Upper lobe of right lung (tissue), 1 donor: ENCODE measurements at places on chromosomes 4 and X. TPM values are rescaled to one million over a fixed set of nuclear protein-coding genes. Genes with fewer than 3 reads are reported as not detected.

GRCh38 chr4:101014417-101014816, 332.9 kb downstream of the PPP3CA start:
- no peak for DNase-seq
- H3K4me1 ChIP-seq: no peaks in the 10 kb centered on the region
- no peaks in the 10 kb centered on the region for H3K36me3 ChIP-seq
- H3K27ac ChIP-seq: no peak overlapping the region

- no peak overlapping the region for H3K27ac ChIP-seq
- H3K27me3 ChIP-seq: no peaks in the 10 kb centered on the region
- no peaks in the 10 kb centered on the region for H3K4me1 ChIP-seq
- H3K36me3 ChIP-seq: no peaks in the 10 kb centered on the region
- no peak for DNase-seq
- no peak overlapping the region for H3K4me3 ChIP-seq
These were observed 428.9 kb upstream of the GNPDA2 start for GRCh38 chr4:45155081-45155777.

DNA sequence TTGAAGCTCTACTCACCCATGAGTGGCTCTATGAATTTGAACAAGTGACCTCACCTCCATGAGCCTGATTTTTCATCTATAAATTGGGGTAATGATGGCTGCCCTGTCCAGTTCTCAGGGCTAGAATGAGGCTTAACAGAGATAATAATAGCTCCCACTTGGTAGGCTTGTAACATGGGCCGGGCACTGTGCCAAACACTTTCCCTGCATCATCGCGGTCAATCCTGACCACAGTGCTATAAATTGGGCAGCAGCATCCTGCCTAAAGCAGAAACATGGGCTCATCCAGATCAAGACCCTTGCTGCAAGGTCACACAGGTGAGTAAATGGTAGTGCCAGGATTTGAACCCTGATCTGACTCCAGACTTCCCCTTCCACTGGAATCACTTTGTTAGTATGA, 12.8 kb downstream of the APLN start:
- DNase-seq: no peak
- H3K36me3 ChIP-seq: no peaks in the 10 kb centered on the region
- H3K27me3 ChIP-seq: no peaks in the 10 kb centered on the region
- no peak overlapping the region for H3K4me3 ChIP-seq
- no peak overlapping the region for H3K27ac ChIP-seq
- no peaks in the 10 kb centered on the region for H3K4me1 ChIP-seq

DNA sequence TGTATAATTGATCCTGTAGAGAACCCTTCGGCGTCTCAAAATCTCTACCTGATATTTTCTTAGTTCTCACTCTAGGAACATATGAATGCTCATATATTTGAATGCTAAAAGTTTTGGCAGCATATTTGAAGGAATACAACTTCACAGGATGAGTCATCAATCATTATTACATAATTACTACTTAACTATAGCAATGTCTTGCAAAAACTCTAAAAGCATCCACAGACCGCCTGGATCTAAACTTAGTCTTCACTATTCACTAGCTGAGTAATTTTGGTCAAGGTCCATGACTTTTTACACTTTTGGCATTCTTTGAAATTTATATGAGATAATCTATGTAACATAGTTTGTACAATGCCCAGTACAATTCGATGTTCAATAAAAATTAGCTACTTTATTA, 194.7 kb downstream of the DTHD1 start:
- no peaks in the 10 kb centered on the region for H3K36me3 ChIP-seq
- H3K27me3 ChIP-seq: no peaks in the 10 kb centered on the region
- no peak overlapping the region for H3K27ac ChIP-seq
- no peaks in the 10 kb centered on the region for H3K4me1 ChIP-seq

DNA sequence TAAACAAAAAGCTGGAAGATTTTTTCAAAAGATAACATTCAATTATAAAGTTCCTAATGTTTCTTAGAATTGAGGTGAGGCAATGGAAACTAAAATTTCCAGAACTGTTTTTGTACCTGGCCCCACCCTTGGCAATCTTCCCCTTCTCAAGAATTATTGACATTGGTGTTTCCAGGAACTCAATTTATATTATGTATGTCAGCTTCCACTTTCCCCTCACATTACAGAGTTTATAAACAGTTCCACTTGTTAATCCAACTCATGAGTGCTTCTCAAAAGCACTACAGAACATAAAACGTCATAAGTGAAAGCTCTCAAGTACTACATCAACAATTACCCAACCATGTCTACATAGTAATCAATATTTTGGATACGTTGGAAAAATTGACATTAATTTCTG, 107.4 kb downstream of the FAM13A start:
- no peaks in the 10 kb centered on the region for H3K4me1 ChIP-seq
- DNase-seq: no peak
- no peaks in the 10 kb centered on the region for H3K27me3 ChIP-seq
- no peaks in the 10 kb centered on the region for H3K36me3 ChIP-seq

DNA sequence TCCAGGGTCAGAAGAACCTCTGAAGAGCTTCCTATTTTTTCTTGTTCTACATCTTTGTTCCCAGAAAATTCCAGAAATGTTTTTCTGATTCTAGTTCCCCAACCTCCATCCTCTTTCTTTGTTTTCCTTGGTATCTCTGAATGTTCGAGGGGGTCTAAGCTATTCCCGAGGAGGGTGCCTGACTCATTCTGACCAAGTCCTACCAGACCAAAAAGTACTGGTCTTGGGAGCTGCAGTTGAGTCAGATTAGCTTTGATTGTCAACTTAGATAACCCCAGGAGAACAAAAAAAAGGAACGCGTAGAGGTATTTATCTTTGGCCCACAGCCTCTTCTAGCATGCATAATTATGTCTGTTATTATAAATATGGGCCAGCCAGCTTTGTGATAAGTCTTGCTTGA, 12.1 kb upstream of the TENM3 start:
- no peaks in the 10 kb centered on the region for H3K27me3 ChIP-seq
- no peaks in the 10 kb centered on the region for H3K36me3 ChIP-seq
- no peak overlapping the region for H3K4me3 ChIP-seq
- no peaks in the 10 kb centered on the region for H3K4me1 ChIP-seq
- H3K27ac ChIP-seq: no peak overlapping the region
- no peak for DNase-seq

- no peaks in the 10 kb centered on the region for H3K27me3 ChIP-seq
- H3K4me1 ChIP-seq: no peaks in the 10 kb centered on the region
- DNase-seq: no peak
- H3K27ac ChIP-seq: no peak overlapping the region
- no peak overlapping the region for H3K4me3 ChIP-seq
These were observed 279.7 kb upstream of the SLC7A11 start for GRCh38 chr4:138521809-138522208.

- no peak overlapping the region for H3K27ac ChIP-seq
- no peaks in the 10 kb centered on the region for H3K4me1 ChIP-seq
- no peak overlapping the region for H3K4me3 ChIP-seq
These were observed 6.2 kb upstream of the ZCCHC13 start for GRCh38 chrX:74297766-74298165.

GRCh38 chr4:88090898-88091297, 67.5 kb downstream of the ABCG2 start:
- H3K27ac ChIP-seq: no peak overlapping the region
- H3K4me1 ChIP-seq: no peaks in the 10 kb centered on the region
- H3K36me3 ChIP-seq: no peaks in the 10 kb centered on the region
- DNase-seq: no peak
- no peak overlapping the region for H3K4me3 ChIP-seq

DNA sequence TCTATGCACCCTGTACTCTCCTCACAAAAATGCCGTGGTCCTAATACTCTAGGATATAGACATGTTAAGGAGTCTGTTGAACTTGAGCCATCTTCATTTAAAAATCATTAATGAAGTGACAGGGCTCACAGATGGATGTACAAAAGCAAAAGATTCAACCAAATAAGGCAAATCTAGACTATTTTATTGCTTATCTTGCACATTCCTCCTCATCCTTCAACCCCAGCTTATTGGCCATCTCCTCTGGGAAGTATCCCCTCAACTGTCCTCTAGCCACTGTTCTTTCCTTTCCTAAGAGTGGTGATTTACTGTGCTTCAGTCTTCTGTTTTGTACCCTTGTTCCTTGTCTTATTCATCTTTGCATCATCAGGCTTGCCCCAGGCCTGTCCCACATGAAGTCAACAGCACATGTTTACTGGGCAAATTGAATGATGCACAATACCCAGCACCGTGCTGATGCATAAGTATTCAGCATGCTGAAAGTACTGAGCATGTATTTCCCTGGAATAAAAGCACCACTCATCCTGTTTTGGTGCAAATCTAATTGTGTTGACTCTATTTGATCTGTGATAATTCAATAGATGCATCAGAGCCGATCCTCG, 287.3 kb upstream of the CLNK start:
- H3K4me1 ChIP-seq: no peaks in the 10 kb centered on the region
- H3K27me3 ChIP-seq: no peaks in the 10 kb centered on the region
- no peak overlapping the region for H3K4me3 ChIP-seq
- DNase-seq: no peak

DNA sequence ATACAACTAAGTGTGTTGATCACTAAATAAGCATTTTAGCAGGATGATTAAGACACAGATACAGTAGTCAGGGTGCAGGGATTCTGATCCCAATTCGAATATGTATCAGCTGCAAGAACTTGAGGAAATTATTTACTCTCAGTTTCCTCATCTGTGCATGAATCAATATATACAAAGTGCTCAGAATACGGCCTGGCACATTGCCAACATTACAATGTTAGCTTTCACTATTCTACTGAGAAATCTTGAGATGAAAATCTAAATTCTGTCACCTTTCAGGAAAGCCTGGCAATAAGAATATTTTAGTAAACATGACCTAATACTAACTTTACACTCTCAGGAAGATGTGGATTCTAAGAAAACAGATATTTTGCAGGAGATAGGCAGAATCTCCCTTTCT, 1001.6 kb upstream of the IGFBP7 start:
- no peak overlapping the region for H3K27ac ChIP-seq
- no peak for DNase-seq
- no peak overlapping the region for H3K4me3 ChIP-seq

DNA sequence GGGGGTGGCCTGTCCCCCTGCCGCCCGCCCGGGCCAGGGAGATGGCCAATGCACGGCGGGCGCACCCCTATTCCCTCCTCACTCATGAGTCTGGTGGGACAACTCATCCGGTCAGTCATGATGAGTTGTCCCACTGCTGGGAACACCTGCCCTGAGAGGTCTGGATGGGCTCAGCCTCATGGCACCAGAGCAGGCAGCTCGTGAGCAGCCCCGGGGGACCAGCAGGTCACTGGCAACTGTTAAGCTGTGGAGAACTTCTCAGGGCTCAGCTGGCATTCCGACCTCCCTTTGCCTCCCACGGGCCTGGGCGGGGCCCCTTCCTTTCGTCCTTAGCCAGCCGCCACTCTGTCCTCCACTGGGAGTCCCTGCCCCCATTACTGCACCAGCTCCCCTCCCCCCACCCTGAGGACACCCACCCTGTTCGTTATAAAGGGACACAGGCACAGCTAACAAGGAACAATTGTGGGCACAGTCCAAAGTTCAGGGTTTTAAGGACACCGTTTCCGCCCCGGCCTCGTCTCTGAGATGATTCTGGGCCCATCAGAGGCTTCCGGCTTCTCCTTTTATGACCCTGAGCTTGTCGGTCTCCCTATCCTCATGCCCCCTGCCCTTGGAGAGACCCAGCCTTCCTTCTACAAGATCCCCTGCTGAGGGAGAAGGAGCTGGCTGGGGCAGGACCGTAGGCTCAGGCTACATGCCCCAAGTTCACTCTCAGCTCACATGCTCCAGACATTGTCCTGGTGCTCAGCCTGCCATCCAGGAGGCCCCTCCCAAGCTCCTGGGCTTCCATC, 14.6 kb upstream of the KIAA0232 start:
- no peak overlapping the region for H3K4me3 ChIP-seq
- no peaks in the 10 kb centered on the region for H3K36me3 ChIP-seq
- no peaks in the 10 kb centered on the region for H3K27me3 ChIP-seq
- peak; percentile 61 for DNase-seq
- no peak overlapping the region for H3K27ac ChIP-seq
- H3K4me1 ChIP-seq: peaks cover 3% of the 10 kb centered on the region

DNA sequence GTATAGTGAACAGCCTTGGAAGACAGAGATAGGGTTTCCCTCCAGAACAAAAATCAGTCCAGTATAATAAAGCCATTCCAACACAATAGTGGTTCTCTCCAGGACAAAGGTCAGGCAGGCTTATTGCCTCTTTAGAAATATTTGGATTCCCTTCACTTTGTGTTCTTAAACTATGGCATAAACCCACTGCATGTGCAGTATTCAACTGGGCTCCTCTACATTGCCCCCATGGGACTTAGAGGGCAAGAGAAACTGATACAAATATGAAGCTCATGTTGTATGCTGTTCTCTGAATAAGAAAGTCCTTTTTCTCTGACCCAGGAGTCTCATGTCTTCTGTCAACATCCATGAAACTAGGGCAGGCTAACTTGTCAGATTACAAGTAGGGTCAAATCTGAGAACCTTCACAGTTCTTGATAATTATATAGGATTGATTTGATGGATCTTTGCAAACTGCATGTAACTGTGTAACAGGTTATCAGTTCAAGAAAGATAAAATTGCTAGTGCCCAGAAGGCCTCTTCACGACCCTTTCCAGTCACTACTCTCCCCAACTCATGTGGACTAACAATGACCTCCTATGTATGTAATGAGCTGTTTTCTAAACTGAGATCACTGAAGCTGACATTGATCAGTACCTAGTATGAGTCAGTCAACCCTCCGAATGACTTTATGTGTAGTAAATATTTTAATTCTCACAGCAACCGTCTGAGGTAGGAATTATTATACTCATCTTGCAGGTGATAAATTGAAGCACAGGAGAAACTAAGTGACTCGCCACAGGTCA, 31.9 kb upstream of the FAM9C start:
- H3K27me3 ChIP-seq: no peaks in the 10 kb centered on the region
- no peak overlapping the region for H3K4me3 ChIP-seq
- no peak overlapping the region for H3K27ac ChIP-seq
- DNase-seq: no peak
- no peaks in the 10 kb centered on the region for H3K36me3 ChIP-seq

DNA sequence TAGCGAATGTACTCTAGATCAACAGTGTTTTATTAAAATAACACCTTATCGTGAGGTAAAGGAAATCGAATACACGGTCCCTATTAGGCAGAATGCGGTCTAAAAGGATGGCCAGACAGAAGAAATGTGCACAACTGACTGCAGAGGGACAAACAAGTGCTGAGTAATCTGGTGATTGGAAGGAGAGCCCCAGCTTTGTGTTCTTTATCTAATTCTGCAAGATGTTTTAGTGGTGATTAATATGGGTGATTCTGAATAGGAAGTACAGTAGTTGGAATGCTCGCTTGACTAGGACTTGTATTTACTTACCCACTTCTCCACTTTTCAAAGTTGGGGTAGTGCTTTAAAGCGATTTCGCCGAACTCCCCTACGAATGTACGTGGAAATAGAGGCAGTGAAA, 1.2 kb downstream of the WDR44 start:
- H3K36me3 ChIP-seq: no peaks in the 10 kb centered on the region
- peaks cover 14% of the 10 kb centered on the region for H3K4me1 ChIP-seq
- peak overlapping the region; percentile 90 for H3K27ac ChIP-seq
- no peak for DNase-seq
- peak overlapping the region; percentile 68 for H3K4me3 ChIP-seq

The CFAP99 gene
- total RNA-seq: not detected

The ACE2 gene
- total RNA-seq: 3.4 TPM
